ENCODE measurements at places on chromosomes 5 and 9.

DNA sequence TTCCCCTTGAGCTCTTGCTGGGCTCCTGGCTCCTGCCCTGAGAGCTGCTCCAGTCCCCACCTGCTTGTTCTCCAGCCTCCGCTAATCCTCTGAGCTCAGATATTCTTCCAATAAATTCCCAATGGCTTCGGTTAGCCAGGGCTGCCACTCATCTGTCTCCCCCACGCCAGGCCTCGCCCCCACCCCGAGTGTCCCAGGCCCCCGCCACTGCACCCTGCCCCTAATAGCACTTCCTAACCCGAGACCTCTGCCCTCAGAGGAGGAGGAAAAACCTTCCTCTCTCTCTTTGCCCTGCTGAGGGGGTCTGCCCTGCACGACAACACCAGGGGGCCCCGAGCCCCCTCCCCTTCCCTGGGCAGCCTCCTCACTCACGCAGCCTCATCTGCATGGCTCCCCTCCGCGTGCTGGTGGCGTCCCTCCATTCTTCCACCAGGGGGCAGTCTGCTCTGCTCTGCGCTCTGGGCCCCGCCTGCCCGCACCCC, 5.4 kb upstream of the LCN15 start:
- no peak overlapping the region for H3K27ac ChIP-seq
- no peak for ATAC-seq
- no peaks in the 10 kb centered on the region for H3K36me3 ChIP-seq
- H3K27me3 ChIP-seq, result peaks cover 25% of the 10 kb centered on the region
- peaks cover 4% of the 10 kb centered on the region for H3K4me1 ChIP-seq

GRCh38 chr5:135185481-135186065, 151.5 kb upstream of the PITX1 start:
- no peaks in the 10 kb centered on the region for H3K4me1 ChIP-seq
- no peaks in the 10 kb centered on the region for H3K27me3 ChIP-seq
- no peak for ATAC-seq
- H3K27ac ChIP-seq, result no peak overlapping the region

- no peak overlapping the region for H3K27ac ChIP-seq
- no peak for ATAC-seq
- no peak overlapping the region for H3K4me3 ChIP-seq
- no peaks in the 10 kb centered on the region for H3K27me3 ChIP-seq
- no peaks in the 10 kb centered on the region for H3K4me1 ChIP-seq
These were observed 173.7 kb downstream of the GABRB2 start for GRCh38 chr5:161372682-161373344.

DNA sequence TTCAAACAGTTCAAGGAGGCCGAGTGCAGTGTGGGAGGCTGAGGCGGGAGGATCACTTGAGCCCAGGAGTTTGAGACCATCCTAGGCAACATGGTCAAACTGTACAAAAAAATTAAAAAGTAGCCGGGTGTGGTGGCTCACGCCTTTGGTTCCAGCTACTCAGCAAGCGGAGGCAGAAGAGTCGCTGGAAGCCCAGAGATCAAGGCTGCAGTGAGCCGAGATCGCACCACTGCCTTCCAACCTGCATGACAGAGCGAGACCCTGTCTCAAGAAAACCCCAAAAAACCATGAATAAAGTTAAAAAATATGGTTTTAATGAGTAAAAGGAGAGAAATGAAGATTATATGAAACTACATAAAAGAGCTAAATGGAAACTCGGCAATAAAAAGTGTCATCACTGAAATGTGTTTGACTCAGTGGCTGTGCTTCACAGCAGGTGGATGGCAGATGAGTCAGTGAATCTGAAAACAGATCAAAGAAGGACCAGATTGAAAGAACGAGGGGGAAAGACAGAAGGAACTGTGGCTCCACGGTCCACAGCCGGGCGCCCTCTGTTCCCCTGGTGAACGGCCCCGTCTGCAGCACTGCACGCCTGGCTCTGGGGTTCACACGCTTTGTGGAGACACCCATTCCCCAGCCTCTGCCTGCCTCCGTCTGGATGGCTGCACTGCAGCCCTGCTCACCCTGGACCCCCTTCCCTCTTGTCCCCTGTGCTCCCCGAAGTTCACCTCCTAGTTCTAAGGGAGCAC, 25.1 kb downstream of the EXD3 start:
- no peak for ATAC-seq
- no peak overlapping the region for H3K27ac ChIP-seq
- H3K4me3 ChIP-seq, result no peak overlapping the region

DNA sequence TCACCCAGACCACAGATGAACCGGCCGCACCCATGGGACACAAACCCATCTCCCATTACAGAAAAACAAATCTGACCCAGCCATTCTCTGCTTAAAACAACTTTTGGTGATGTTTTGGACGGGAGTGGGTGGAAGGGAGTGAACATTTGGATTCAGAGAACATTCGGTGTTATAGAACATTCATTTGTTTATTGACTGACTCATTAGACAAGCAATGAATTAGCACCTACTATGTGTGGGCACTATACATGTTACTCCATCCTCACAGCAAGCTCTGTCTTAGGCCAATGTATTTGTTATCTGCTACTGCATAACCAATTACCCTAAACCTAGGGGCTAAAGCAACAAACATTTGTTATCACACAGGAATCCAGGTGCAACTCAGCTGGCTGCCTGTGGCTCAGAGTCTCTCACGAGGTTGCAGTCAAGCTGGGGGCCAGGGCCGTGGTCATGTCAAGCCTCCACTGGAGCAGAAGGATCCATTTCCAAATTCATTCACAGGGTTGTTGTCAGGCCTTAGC, 5.1 kb upstream of the ERGIC1 start:
- no peaks in the 10 kb centered on the region for H3K27me3 ChIP-seq
- ATAC-seq, result no peak
- H3K36me3 ChIP-seq, result no peaks in the 10 kb centered on the region
- no peak overlapping the region for H3K27ac ChIP-seq
- H3K4me1 ChIP-seq, result no peaks in the 10 kb centered on the region

GRCh38 chr9:104987743-104988142, 59.8 kb upstream of the ABCA1 start:
- no peak overlapping the region for H3K27ac ChIP-seq
- no peak overlapping the region for H3K4me3 ChIP-seq
- peaks cover 18% of the 10 kb centered on the region for H3K4me1 ChIP-seq
- ATAC-seq, result no peak

DNA sequence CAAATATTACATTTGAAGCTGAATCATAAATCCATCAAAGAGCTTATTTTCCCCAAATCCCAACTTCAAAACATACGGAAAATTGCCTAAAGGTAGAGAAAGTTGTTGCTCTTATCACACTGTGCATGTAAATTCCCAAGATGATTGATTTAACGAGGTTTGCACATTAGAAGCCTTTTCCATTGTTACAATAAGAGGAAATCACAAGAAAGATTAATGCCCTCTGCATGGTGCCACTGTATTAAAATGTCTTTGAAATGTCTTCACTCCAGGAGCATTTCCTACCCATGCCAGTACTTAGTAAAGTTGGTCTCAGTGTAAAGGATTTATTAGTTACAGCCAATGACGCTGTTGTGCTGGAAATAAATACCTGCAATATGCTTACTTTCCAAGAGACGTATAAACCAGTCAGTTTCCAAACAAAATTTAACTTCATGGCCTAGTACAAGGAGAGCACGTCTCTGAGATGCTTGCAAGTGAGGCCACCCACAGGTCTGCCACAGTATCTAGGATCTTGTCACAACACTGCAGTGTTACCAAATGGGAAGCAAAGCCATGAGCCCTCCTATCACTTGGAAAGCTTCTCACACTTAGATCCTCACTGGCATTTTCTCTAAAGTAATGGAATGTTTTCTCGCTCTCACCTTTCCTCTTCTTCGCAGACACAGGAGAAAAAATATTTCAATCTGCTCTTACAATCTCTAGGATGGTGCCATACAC, 112.4 kb downstream of the CETN3 start:
- no peak for ATAC-seq
- H3K4me1 ChIP-seq, result no peaks in the 10 kb centered on the region
- H3K36me3 ChIP-seq, result no peaks in the 10 kb centered on the region
- H3K4me3 ChIP-seq, result no peak overlapping the region
- no peaks in the 10 kb centered on the region for H3K27me3 ChIP-seq

DNA sequence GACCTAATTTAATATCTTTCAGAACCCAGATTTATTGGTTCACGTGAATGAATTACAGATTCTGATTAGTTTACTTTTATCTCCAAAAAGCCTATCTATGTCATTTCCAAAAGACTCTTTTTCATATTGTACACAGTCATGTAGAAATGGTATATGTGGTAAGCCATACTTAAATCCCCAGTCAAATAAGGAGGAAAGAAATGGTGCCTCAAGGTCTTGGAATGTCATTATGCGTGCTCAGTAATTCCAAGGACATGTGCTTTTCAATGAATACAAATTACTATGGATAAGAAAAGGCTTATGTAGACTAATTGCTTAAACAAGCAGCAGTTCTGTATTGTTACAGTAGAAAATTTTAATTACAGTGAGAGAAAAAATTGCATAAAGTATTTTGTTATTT, 64.1 kb upstream of the TYRP1 start:
- no peak overlapping the region for H3K4me3 ChIP-seq
- no peak overlapping the region for H3K27ac ChIP-seq
- no peak for ATAC-seq

DNA sequence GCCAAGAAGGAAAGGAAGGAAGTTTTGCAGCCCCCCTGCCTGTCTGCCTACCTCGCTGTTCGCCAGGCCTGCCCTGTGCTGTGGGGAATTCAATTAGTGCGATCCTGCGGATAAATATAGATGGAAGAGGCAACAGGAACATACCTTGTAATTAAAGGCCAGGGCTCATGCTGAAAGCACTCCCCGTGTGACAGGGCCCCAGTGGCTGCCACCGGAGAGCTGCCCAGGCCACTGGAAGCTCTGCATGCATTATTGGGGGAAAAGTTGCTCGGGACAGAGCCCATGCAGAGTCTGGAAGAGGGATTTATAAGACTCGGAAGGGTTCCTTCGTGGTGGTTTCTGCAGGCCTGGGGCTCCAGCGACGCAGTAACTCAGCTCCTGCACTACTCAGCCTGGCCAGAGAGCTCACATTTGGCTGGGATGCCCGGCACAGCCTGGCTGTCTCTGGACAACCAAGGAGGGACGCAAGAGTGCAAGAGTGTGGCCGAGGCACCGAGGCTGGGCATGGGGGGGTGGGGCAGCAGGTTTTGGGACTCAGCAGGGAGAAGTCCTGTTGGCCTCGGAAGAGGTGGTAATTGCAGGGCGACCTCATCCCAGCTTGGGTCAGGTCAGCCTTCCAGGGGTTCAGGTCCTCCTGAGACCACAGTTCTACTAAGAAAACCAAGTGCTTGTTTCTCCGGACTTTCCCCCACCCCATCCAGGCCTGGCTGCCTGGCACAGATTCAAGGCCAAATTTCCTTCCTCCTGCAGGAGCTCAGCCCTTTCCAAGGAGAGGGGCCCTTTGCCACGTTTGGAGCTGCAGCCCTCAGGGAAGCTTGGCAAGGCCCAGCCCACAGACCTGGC, 68.1 kb upstream of the GGTA1 start:
- no peaks in the 10 kb centered on the region for H3K36me3 ChIP-seq
- ATAC-seq, result peak; percentile 32
- no peaks in the 10 kb centered on the region for H3K27me3 ChIP-seq
- H3K4me1 ChIP-seq, result peaks cover 27% of the 10 kb centered on the region

- H3K27ac ChIP-seq, result no peak overlapping the region
- ATAC-seq, result no peak
These were observed 73.3 kb downstream of the RXRA start for GRCh38 chr9:134399435-134400056.

GRCh38 chr9:8600914-8601680, 801.5 kb upstream of the DMAC1 start:
- no peak overlapping the region for H3K27ac ChIP-seq
- ATAC-seq, result no peak
- no peaks in the 10 kb centered on the region for H3K4me1 ChIP-seq
- no peaks in the 10 kb centered on the region for H3K27me3 ChIP-seq
